ENCODE measurements at places on chromosomes 4 and X.

DNA sequence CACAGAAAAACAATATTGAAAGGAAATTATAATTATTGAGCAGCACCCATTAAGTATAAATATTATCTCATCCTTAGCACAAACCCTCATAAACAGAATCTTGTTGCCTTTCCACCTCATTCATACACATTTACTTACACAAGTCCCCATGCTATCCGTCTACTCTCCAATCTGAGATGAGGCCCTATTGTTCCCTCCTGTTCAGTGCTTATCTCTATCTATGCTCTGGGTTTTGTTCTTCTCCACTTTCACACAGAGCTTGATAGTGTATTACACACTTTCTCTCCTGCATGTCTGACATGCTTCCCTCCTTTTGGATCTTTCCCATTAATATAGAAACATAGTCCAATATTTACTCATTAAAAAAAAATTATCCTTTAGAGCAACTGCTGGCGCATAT lies 238.2 kb upstream of the MAB21L2 start:
- no peak for DNase-seq

DNA sequence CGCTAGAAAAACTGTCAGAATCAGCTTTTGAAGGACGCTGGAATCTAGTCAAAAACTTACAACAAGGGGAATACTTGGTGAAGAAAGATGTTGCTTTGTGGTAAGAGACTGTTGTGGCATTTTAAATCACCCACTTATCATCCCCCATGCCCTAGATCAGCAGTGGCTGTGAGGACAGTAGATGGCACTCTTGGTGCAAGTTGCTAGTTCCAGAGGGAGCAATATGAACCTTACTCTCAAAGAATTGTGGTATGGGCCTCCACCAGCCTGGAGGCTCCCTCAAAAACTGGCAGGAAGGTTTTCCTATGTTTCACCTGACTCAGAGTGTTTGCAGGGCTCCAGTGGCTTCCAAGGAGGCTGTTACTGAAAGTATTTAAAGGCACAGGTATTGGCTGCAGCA lies 37.7 kb upstream of the SLC16A2 start:
- DNase-seq, result peak; percentile 0

DNA sequence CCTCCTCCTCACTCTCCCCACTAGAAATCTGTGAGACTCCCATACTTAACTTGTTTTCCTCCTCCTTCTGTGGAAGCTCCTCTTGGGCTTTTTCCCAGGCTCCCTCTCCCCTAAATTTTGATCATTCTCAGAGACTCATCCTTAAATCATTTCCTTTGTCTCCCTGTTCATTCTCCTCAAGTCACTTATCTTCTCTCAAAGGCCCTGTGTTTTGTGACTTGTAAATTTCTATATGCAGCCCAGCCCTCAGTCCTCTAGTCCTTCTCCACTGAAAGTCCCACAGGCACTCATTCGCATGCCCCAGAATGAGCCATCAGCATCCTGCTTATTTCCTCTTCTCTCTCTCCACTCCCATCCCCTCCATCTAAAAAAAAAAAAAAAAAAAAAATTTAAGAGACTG lies 171.8 kb downstream of the SOWAHB start:
- DNase-seq, result no peak

DNA sequence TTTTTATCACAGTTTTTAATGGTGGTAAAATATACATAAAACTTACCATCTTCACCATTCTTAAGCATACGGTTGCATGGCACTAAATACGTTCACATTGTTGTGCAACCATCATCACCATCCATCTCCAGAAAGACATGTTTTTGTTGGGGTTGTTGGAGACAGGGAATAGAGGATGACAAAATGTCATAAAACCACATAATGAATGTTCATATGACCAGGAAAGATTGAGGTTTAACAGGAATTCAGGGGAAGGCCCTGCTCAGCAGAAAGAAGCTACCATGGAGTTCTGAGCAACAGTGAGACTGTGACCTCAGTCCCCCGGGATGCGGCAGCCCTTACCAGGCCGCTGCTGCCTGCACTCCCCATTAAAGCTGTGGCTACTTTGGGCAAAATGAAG lies 63.9 kb upstream of the TRIM2 start:
- DNase-seq, result no peak

- DNase-seq, result no peak
Observed at GRCh38 chr4:36241771-36242170, 2.5 kb downstream of the ARAP2 start.

- DNase-seq, result no peak
Observed at GRCh38 chrX:71111141-71111843, at the start of gene IL2RG. Gene IL2RG (minus strand): TSS chrX:71111577. CDS start chrX:71111539, 38 bp downstream.

- DNase-seq, result peak; percentile 0
Observed at GRCh38 chr4:189792924-189793618, 147.6 kb upstream of the FRG1 start.

GRCh38 chr4:507745-508512 lies 8.9 kb downstream of the PIGG start:
- DNase-seq, result no peak

DNA sequence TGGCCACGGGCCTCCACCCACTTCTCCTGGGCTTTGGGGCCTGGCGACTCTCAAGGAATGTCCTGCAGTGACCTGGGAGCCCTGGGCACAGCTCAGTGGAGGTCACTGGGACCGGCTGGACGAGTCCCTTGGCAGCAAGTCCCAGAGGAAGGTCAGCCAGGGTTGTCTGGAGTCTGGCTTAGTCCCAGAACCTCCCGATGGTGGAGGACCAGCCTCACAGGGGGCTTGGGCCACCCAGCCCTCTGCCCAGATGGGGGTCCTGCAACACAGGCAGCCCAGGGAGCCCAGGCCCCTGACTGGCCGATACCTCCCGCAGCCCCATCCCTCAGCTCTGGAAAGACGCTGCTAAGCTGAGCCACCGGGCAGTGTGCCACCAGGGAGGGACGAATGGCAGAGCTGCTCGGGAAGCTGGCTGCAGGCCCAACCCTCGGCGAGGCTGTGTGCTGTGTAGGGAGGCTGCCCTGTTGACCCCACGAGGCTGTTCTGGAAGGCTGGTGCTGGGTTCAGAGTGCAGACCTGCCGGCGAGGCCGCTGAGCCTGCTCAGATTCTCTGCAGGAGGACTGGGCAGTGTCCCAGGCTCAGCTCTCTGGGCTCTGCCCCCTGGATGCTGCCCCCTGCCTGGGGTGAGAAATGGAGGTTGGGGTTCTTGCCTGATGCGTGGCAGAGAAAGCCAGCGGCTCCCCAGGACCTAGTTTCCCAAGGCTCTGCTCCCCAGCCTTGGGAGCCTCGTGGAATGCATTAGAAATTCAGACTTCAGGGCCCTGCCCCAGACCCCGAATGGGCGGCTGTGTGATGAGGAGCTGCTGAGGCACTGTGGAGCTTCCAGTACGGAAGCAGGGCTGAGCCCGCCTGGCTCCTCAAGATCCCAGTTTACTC lies 61.7 kb downstream of the ADRA2C start:
- DNase-seq, result no peak

- no peak for DNase-seq
Observed at GRCh38 chr4:42425146-42426065, 28.1 kb downstream of the SHISA3 start.

- DNase-seq, result no peak
Observed at GRCh38 chrX:44569122-44569521, 26.5 kb upstream of the FUNDC1 start.

GRCh38 chrX:119008110-119008744 lies 33.8 kb downstream of the LONRF3 start:
- no peak for DNase-seq

DNA sequence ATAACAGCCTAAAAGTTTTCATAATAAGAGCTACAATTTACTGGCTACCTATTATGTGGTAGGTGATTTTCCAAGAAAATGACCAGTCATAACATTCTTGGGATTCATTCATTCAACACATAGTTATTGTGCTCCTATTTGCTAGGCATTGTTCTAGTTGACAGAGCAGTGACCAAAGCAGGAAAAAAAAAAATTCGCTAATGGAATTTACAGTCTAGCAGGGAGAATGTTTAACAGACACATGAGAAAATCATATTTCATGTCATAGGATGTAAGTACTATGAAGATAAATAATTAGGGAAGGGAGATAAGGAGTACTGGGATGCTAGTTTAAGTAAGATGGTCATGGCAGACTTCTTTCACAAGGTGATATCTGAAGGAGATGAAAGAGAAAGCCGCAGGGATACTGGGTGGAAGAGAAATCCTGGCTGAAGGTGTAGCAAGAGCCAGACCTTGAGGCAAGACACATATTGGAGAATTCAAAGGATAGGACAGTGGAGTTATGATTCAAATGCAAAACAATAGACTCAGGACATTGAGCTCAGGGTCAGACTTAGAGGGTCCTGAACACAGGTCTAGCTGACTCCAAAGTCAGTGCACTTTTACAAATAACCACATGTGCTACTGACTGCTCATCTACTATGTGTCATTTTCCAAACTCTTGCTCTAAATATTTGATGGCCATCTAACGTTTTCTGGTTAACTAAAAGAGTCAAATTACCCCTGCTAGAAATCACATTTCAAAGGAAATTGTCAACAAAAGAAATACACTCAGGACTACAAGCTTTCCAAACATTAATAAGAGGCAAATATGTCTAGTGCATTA lies 20.4 kb downstream of the SPCS3 start:
- DNase-seq, result no peak

GRCh38 chrX:16639966-16640365 lies 10.0 kb upstream of the S100G start:
- no peak for DNase-seq

DNA sequence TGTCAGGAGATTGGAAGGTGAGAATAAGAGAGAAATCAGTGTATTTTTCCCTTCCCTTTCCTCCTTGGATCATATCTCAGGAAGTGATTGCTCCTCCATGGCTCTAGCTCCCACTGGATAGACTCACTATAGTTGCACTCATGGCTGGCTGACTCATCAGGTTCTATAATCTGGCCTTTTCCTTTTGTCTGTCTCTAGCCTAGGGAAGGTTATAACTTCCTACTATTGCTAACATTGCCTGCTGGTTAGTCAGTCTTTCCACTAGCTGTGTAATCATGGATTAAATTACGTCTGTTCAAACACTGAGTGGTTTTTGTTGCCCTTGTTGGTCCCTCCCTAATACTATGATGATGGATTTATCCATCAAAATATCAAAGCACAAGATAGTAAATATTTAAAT lies 195.5 kb upstream of the VEGFC start:
- no peak for DNase-seq

DNA sequence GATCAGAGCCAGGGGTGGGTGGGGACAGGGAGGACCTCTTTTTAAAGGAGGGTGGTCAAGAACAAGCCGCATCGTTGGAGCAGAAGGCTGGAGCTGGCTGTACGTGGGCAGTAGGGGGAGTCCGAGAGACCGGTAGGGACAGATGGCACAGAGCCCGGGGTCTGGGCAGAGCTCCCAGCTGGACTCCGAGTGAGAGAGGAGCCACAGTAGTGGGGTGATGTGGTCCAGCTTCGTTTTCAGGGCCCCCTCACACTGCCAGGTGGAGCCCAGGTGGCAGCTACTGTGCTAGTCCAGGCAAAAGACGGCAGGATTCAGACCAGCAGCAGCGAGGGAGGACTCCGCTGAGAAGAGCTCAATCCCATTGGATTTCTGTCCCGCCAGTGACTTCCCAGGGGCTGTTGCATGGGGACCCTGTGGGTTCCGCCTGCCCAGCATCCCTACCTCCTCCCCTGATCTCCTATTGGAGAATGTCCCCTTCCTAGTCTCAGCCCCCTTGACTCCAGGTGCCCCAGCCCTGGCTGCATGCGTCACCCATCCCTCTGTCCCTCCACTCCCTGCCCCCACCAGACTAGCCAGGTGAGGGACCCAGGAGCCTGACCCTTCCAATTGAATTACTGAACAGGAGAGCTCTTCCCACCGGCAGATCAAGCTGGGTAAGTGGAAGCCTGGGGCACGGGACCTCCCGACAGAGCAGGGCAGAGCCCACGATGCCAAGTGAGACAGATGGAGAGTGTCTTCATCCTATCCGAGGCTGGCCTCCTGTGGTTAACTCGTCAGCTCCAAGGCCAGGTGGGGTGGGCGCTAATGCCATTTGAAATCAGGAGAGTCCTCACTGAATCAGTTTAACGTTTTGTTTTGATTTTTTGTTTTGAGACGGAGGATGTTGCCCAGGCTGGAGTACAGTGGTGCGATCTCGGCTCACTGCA lies 2.9 kb downstream of the ARHGAP4 start:
- no peak for DNase-seq

DNA sequence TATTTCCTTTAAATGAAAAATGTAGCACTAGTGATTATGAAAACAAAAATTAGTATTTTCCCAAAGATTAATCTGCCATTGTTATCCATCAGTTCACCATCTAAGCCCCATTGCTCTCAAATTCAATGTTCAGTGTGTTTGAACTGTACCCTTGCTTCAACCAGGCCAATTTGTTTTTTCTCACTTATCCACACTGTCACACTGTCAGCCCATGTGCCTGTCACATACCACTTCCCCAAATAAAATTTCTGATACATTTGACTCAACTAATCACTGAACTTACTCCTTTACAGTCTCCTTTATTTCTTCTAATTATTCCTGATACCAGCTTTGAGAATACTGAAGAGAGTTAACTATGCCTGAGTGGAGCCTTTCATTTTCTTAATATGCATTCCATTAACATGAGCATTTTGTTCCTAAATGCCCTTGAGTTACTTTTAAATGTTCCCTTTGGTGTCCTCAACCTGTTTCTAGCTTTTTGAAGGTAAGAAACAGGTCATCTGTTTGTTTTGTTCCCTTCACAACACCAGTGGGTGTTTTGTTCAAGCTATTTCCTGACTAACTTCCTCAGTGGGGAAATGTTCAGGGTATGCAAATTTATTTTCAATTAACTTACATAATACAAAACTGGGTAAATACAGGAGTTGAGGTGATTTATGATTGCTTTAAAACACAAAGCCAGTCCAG lies 117.1 kb downstream of the RPA4 start:
- DNase-seq, result no peak

GRCh38 chr4:99640676-99641075 lies 17.0 kb downstream of the C4orf54 start:
- no peak for DNase-seq
